ENCODE measurements at places on chromosomes 7 and 10.

GRCh38 chr10:51468424-51468823 lies 231.0 kb downstream of the CSTF2T start:
- DNase-seq, result no peak

GRCh38 chr10:33136781-33137180 lies 178.8 kb upstream of the ITGB1 start:
- peak; percentile 40 for DNase-seq

DNA sequence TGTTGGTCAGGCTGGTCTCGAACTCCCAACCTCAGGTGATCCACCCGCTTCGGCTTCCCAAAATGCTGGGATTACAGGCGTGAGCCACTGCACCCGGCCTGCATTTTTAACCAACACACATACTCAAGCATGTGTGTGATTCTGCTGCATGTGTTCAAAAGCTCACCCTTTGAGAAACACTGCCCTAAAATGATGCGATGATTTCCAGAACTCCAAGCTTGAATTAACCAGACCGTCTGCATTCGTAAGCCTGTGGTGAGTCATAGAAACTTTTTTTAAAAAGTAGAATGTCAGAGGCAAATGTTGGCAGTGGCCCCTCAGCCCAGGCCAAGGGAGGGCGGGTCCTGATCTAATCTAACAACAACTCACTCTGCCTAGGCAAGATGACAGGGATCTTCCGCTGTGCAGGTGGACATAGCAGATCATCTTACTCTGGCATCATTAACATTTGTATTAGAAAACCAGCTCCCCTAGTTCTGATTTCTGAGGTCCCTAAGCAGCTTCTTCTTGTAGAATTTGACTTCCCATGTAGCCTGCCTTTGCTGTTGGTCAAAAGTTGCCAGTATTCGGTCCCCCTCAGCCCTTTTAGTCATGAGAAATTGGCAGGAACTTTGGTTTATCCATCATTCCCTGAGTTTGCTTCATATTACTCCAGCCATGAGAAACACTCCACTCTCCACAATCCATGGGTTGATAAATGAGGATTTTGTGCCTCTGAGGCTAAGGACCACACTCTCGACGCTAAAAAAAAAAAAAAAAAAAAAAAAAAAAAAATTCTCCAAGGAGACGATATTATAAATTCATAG lies 190.4 kb downstream of the SKIDA1 start:
- no peak for DNase-seq

- no peak for DNase-seq
Measured at GRCh38 chr7:25385506-25386136, 157.3 kb upstream of the NPVF start.

DNA sequence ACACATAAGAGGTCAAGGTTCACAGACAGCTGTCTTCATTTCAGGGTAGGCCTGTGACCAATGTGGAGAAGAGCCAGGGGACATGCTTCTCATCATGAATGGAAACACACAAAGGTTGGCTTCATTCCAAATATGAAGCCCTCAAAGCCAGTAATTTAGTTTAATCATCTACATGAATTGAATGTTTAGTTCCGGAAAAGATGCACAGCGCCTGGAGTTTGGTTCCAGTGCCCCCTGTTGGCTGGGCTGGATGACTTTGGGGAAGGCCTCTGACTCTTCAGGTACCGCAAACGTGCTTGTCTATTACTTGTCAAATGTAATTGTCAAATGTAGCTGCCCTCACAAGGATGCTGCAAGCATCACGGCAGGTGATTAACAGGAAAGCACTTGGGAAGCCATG lies 130.7 kb downstream of the ADRA2A start:
- DNase-seq, result peak; percentile 27

- DNase-seq, result no peak
Measured at GRCh38 chr7:95334447-95334846, 10.1 kb upstream of the PON1 start.

- DNase-seq, result no peak
Measured at GRCh38 chr7:14377646-14378266, 388.3 kb upstream of the ETV1 start.

GRCh38 chr7:43585562-43585961 lies 2.7 kb downstream of the STK17A start:
- DNase-seq, result no peak

GRCh38 chr7:43726466-43726865 lies 2.9 kb downstream of the COA1 start:
- DNase-seq, result no peak

GRCh38 chr7:78125884-78126283 lies 327.3 kb downstream of the PHTF2 start:
- no peak for DNase-seq

DNA sequence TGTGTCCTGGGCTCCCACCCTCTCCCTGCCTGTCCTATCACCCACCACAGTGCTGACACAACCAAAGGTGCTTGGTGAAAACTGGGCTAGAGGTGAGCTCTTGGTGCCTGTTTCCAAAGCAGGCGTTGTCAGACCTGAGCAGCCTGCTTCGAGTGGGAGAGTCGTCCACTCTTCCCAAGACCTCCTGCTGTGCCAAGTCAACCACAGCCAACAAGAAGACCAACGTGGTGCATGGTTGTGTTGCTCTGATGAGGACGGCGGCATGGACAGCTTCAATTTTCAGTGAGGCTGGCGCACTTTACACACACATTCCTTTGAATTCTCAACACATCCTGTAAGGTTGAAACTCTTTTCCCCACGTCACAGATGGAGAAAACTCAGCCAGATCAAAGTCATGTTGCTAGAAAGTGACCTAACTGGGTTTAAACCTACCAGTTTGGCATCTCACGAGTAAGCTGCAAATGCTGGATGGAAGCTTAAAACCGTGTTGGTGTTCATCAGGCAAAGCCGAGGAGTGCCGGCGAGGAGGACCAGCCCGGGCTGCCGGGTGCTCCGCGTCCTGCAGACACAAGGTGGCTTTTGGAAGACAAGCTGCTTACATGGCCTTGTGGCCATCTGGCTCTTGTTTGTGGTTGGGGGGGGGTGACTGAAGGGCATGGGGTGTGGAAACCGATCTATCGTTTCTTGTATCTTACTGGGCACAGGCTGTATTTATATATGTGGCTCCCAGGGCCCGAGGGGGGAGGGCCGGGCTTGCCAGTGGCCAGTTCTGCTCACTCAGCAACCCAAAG lies 39.3 kb downstream of the INSIG1 start:
- no peak for DNase-seq

DNA sequence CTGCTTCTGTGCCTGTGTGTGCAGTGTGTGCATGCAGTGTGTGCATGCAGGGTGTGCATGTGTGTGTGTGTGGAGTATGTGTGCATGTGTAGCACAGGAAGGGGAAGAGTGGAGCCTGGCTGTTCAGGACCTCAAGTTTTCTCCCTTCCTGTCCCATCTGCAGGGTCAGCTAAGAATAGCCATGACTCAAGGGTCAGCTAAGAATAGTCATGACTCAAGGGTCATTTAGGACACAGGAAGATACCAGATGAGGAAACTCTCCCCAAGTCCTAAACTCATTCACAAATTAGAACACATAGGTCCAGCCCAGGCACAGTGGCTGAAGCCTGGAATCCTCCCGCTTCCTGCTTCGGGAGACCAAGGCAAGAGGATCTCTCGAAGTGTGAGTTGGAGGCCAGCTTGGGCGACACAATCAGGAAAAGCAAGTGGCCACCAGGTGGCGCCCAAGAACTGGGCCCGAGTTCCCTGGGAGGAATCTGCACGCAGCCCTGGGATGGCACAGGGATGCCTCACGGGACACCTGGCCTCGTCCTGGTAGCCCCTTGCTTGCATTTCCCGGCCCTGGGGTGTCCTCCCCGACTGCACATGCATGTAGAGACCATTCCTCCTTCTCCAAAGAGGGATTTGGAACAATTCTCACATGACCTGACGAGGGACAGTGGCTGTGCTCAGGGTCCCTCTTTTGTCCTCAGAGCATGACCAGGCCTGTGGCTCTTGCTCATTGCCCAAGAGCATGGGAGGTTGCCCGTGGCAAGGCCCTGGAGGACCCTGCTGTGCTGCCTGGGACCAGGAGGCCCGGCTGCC lies 21.4 kb upstream of the VOPP1 start:
- DNase-seq, result peak; percentile 87

DNA sequence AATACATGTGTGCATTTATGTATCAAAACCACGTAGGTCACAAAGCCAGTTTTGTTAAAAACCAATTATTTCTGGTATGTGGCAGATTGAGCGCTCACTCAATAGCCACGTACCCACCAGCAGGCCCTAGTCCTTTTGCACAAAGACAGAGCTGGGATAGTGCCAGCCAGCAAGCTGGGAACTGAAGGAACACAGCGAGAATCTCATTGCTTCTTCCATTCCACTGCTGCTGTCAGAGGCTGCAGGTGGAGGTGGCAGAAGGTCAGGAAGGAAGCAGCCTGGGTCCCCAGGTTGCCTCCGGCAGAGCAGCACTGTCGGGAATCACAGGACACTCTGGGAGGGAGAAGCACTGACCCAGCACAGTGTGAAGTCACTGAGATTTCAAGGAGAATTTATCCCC lies 385.5 kb upstream of the PFKP start:
- no peak for DNase-seq

DNA sequence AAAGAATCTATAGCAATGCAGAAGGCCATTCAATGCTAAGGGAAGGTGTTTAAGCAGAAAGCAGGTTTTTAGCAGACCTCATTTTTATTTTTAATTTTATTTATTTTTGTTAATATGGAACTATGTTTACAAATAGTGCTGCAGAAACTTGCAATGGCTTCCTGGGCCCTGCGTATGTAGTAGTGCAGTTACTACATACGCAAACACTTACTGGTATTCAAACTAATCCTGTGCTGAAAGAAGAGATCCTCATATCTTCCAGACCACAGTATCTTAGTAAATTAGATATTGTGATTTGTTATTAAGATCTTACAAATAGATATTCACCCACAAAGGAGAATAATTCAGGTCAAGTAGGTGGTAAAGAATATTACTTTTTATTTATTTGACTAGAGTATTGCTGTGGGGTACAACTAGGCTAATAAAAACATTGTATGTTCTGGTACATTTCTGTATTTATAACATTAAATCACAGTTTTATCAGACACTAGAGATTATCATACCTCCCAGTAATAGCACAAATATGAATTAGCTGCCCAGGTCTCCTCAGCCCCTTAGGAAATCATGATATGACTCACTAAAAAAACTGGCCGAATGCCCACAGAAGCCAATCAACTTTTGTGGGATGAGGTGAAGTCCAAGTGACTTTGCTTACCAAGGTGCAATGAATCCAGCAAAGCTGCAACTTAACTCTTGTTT lies 57.6 kb downstream of the RNLS start:
- no peak for DNase-seq

All from CD4-positive, alpha-beta T cell treated with Interleukin-17A for 4 hours (primary cell).